Activated CD4-positive, alpha-beta T cell treated with anti-CD3 and anti-CD28 coated beads, Interleukin-2, amount 50 U/mL, for 24 hours (primary cell): ENCODE measurements at places on chromosomes 1 and 21.

DNA sequence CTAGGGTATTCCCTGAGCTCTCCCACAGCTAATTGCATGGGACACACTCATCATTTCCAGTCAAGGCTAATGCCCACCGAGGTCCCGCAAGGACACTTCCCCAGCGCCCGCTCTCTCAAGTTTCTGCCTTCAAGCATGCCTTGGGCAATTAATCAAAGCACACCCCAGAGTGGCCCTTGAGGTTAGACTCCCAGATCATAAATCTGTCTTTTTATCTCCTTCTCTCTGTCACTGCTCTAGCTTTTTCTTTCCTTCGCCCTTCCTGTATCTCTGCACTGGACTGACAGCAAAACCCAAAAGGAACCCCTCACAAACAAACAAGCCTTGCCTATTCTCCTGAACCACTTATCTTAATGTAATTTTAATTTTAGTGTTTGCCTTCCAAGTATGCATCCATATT is 7.9 kb upstream of the EXOSC10 start:
- no peak for DNase-seq

GRCh38 chr1:14479865-14480264 is 118.6 kb upstream of the KAZN start:
- no peak for DNase-seq

- no peak for DNase-seq
Observed at GRCh38 chr21:26747216-26747615, 98.0 kb downstream of the ADAMTS1 start.

- no peak for DNase-seq
Observed at GRCh38 chr1:21129407-21129806, 47.3 kb downstream of the EIF4G3 start.

GRCh38 chr1:231590453-231591198 is 36.0 kb upstream of the DISC1 start:
- no peak for DNase-seq

- DNase-seq: no peak
Observed at GRCh38 chr1:20413776-20414140, 72.3 kb downstream of the CAMK2N1 start.

DNA sequence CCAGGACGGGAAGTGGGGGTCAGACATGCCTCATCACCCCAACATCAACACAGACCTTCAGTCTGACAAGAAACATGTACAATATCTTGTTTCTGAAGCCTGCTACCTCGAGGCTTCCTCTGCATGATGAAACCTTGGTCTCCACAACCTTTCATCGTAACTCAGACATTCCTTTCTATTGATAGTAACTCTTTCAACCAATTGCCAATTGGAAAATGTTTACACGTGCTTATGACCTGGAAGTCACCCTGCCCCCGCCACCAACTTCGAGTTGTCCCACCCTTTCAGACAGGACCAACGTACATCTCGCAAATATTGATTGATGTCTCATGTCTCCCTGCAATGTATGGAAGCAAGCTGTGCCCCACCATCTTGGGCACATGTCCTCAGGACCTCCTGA is 159.5 kb downstream of the ETS2 start:
- DNase-seq: no peak

GRCh38 chr1:2451741-2452140 is 24.3 kb upstream of the PLCH2 start:
- DNase-seq: no peak

DNA sequence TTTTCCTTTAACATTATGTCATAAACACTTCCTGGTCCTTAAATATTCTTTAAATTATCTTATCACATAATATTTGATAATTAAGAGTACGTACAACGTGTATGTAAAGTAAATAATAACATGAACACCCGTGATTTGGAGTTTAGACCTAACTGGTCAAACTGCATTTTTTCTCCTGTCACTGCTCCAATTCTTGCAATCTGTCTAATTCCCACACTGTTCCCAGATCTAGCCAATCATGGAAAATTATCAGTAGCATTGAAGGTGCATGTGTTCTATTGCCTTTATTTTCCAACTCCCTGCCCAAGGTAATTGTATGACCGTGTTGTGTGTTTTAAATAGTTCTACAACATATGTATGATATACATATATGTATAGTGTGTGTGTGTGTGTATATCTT is 2.1 kb upstream of the PM20D1 start:
- DNase-seq: no peak

DNA sequence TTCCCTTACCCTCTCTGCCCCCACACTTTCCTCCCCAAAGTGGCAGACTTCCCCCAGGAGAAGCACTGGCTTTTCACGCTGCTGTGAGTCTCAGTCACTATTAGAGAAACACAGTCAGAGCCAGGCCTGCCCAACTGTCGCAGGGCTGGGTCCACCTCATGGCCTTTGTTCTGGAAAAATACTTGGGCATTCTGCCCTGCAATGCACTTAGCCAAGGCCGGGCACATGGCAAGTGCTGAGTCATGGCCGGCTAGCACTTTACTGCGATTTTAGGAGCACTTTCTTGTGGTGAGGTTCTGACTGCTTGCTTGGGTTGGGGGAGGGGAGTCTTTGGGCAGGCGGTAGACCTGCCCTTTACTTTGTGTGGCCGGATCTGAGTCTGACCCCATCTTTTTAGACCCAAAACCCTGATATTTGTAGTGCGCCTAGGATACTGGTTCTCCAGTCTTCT is 7.7 kb downstream of the EPHX1 start:
- no peak for DNase-seq

DNA sequence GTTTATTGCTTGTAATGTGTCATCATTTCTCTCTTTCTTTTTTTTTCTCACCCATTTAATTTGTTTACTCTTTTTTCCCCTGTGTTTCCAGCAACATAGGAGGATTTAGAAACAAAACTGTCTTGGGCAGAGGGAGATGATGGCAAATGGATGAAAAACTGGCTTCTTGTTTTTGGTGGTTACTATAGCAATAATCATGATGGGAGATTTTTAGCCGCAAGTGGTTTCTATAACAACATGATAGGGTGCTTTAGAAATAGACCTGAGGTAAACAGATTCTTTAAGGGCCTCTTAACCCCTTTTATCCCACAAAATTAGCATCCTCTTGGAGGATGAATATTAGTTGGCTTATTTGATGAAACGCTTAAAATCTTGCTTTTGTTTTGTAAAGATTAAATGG is 51.6 kb downstream of the CRB1 start:
- no peak for DNase-seq

DNA sequence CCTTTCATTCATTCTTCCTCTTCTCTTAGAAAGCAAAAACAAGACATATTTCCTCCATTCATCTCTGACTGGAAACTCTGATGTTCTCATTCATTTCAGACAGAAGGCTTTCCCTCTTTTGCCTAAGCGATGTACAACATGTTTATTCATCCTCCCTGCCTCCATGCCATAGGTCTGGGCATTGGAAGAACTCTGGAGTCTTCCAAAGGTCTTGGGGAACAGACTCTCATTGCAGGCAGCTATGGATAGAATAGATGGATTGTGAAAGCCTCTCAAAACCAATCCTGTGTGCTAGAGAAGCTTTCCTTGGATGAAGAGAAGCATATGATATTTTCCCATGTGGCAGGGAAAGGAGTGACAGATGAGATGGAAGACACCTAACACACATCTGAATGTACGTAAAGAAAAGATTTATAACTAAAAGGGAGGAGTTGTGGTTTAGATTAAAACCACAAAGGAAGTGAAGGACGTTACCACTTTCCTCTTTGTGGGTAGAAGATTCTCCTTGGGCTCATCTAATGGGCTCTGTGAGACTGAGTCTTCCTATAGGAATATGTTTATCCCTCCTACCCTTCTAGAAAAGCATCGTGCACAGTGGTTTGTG is 38.7 kb downstream of the BCL9 start:
- DNase-seq: no peak

- no peak for DNase-seq
Observed at GRCh38 chr1:8639148-8639547, 178.3 kb downstream of the RERE start.

DNA sequence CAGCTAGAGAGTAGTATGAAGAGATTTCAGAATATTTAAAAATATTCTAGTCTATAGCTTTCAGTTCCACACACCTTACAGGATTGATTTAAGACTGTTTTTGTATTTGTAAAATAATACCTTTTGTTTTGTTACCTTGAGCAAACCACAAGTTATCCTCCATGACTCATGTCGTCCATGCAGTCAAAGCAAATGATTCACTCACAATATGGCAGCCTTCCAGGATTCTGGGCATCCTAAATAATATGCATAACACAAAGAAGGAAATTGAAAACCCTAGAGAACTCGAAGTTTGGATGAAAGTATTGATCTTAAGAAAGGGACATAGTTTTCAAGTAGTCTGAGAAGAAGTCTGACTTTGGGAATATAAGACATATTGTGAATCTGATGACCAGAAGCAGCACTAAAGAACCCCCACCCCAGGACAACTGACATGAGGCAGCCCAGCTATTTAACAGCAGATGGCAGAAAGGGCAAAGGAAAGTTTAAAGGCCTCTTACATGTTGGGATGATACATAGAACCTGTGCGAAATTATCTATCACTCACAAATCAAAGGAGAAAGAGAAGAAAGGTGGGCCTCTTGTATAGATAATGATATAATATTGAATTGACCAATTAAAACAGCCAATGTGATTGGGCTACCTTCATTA is 857.9 kb downstream of the BRINP3 start:
- DNase-seq: no peak

DNA sequence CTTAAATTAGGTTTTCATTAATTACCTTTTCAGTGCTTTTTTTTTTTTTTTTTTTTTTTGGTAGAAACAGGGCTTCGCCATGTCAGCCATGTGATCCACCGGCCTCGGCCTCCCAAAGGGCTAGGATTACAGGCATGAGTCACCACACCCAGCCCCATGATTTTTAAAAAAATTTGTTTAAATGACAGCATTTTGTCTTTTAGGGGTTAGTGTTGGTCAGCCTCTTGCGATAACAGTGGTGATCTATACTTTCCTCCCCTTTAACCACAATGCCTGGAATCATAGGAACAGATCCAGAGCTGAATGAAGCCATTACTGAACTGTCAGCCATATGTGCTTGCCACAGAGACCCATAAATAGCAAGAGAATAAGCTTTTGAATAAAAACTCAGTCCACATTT is 73.9 kb downstream of the CACHD1 start:
- DNase-seq: no peak

- DNase-seq: no peak
Observed at GRCh38 chr1:201675143-201675542, 136.2 kb downstream of the NAV1 start.

GRCh38 chr1:203551550-203551949 is 57.6 kb downstream of the OPTC start:
- no peak for DNase-seq

DNA sequence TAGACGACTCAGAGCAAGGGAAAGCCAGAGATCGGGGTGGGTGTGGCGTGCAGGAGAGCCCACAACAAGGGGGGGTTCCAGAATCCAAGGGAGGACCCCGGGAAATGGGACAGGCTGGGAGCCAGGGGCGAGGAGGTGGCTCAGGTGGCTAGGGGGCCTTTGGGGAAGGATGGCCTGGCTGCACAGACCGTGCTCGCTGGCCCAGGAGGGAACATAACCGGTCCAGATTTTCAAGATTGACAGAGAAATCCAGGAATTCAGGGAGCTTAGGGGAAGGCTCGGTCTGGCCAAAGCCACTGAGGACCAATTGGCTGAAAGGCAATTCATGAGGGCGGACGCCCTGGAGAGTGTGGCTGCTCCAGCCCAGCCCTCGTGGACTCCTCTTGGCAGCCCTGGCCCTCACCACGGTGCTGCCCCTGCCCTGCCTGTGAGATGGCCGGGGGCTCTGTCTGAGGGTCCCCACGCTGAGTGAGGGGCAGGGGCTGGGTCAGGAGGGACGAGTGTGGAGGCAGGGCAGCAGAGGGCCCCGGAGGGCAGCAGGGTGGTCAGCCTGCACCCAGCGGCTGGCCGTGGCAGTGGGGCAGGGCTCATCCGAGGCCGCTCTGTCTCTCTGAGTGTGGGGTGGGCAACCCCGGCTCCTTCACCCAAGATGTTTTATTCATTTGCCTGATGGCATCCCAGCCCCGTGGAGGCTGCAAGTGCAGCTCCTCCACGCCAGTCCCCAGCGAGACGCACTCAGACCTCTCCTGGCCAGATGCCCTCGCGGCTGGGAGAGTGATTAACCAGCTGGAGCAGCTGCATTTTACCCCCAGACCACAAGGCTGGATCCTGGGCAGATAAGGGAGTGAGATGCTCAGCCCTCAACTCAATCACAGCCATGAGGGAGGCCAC is 5.6 kb upstream of the LRRC3 start:
- no peak for DNase-seq

GRCh38 chr1:207798847-207799246 is 47.0 kb downstream of the CD46 start:
- DNase-seq: no peak

- DNase-seq: no peak
Observed at GRCh38 chr21:39022863-39023693, 160.2 kb downstream of the PSMG1 start.

GRCh38 chr1:184788970-184789369 is 34.3 kb upstream of the EDEM3 start:
- no peak for DNase-seq

GRCh38 chr1:173403996-173404395 is 73.1 kb upstream of the PRDX6 start:
- DNase-seq: no peak

DNA sequence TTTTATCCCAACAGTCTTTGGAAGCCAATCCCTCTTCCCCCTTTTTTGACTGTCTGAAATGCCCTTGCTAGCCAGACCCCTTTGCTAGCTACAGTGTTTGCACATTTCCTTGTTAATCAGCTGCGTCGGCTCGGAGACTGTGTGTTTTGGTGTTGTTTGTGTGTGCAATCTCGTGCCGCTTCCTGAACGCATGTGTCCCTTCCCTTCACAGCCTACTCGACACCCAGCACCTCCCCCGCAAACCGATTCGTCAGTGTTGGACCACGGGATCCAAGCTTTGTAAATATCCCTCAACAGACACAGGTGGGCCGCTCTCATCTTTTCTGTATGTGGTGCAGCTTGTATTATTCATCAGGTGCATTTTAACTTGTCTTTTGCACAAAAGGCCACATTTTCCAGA is 298.7 kb downstream of the TM2D1 start:
- DNase-seq: no peak

DNA sequence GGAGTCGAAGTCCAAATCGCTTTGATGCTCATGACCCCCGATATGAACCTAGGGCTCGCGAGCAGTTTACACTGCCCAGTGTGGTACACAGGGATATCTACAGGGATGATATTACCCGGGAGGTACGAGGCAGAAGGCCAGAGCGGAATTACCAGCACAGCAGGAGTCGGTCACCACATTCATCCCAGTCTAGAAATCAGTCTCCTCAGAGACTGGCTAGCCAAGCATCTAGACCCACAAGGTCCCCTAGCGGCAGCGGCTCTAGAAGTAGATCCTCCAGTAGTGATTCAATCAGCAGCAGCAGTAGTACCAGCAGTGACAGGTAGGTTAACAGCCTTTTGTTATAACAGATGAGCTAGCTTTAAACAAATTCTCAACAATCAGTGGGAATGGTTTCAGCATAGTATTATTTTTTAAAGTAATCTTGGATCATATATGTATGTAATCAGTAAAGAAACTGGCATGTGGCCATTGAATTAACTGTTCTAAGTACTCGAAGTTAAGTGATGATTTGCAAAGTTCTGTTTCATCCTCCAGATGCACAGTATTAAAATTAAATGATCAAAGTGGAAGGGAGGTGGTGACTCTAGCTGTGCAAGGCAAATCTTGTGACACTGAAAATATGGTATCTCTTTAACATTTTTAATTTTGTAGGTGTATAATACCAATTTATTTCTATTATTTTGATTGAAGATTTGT is 29.0 kb downstream of the SPEN start:
- no peak for DNase-seq
